ENCODE measurements at places on chromosomes 5 and 9.

GRCh38 chr9:19113964-19114679 is 11.4 kb upstream of the HAUS6 start:
- no peak for DNase-seq

GRCh38 chr5:34923694-34924461 is 5.5 kb upstream of the DNAJC21 start:
- peak; percentile 87 for DNase-seq

GRCh38 chr5:74623006-74623611 is 17.4 kb downstream of the ENC1 start:
- DNase-seq: no peak

GRCh38 chr5:158198636-158199035 is 339.7 kb upstream of the CLINT1 start:
- DNase-seq: no peak

- DNase-seq: peak; percentile 81
Measured at GRCh38 chr5:163439092-163439425, 1.7 kb downstream of the CCNG1 start.

DNA sequence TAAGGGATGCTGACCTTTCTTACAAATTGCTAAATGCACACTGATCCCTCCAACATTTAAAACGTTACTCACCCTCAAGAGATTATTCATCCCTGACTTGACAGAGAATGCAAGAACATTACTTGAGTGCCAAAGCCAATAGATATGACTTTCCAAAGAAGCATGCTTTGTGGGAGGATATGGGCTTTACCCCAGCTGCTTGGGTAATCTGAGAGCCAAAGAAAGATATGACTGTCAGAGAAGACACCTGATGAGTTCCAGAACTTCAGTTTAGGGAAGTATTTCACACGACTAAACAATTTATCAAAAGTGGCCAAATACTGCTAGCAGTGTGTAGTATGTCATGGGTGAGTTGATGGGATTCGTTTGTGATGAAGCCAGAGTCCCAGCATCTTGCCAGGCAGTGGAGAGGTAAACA is 7.4 kb upstream of the SPDL1 start:
- no peak for DNase-seq

DNA sequence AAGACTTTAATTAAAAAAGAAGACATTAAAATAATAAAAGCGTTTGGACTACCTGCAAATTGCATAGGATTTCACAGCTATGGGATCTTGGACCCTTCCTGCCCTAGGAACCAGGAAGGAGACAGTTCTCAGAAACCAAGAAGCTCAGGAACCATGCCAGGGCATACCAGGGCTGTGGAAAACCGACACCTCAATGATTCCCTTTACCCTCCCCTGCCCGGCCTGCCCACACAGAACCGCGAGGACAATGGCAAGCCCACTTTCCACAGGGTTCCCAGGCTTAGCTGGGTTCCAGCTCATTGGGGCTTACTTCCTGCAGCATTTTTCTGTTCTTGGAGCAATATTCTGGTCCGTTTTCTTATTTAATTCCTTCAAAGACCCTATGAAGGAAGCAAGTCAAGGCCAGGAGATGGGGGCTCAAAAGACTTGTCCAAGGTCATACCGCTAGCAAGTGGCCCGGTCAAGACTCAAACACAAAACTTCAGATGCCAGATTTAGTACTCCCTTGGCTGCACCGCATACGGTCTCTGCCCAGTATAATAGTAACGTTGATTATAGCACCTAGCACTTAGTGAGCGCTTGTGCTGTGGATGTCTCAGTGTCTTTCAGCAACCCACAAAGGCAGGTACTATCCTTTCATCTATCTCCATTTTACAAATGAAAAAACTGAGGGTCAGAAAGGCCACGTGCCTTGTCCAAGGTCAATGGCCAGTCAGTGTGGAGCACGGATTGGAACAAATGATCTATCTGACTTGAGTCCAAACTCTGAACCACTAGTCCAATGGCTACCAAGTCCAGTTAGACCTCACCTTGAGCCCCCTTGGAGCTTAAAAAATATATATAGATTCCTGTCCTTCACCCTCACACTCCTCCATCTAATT is 6.8 kb downstream of the FAT2 start:
- DNase-seq: no peak

DNA sequence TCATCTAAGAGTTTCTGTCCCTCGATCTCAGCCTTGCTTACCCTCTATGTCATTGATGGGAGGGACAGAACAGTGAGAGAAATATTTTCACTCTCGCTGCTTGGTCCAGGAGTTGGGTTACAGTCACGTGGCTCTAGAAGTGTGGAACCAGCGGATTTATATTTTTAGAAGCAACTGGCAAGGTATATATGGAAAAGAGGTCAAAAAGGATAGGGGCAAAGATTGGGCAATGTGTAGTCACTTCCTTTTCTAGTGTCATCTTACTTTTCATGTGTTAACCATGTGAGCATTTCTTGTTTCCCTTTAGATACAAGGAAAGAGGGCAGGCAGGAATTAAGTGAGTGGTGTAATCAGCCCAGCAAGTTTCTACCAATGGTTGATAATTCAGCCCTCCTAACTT is 111.5 kb upstream of the ZNF366 start:
- DNase-seq: no peak

GRCh38 chr5:163807781-163808180 is 302.4 kb downstream of the MAT2B start:
- no peak for DNase-seq

- no peak for DNase-seq
Measured at GRCh38 chr9:29449306-29449705, 1876.0 kb upstream of the C9orf72 start.

- no peak for DNase-seq
Measured at GRCh38 chr9:81082221-81082620, 607.1 kb downstream of the TLE1 start.

GRCh38 chr9:7932767-7933166 is 133.2 kb upstream of the DMAC1 start:
- DNase-seq: no peak

DNA sequence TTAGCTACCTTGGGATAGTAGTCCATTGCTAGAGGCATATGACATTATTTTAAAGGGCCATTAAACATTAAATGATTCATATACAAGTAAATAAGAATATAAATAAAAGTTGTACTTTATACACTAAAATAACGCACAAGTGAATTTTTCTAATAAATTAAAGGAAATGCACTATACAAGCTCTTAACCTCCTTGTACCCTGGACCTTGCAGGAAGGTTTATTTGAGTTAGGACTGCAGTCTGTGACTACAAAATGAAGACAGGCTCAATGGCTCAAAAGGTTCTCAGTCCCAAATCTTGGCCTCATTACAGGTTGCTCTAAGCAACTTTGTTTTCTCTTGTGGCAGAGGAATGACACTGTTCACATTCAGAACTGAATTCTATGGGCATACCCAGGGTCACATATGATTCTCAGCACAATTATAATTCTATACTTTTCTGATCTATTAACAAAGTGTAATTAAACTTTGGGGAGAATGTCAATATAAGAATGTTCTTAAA is 34.4 kb downstream of the FEM1C start:
- DNase-seq: no peak

GRCh38 chr5:86626149-86626548 is 8.4 kb downstream of the COX7C start:
- DNase-seq: no peak

DNA sequence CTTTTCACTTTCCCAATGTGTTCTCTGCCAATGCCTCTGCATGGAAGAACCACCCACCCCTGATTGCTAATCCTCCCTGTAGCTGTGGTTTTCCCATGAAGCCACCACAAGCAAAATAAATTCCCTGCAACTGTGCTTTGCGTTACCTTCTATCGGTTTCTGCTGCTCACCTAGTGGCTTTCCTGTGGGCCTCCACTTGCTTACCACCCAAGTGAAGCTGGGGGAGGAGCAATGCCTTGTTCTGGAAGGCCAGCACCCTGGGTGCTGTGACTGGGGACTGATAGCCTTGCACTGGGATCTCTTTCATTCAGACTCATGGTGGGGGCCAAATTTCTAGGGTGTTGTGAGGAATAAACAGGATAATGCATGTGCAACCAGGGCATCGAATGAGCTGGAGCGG is 56.3 kb upstream of the GDNF start:
- no peak for DNase-seq

DNA sequence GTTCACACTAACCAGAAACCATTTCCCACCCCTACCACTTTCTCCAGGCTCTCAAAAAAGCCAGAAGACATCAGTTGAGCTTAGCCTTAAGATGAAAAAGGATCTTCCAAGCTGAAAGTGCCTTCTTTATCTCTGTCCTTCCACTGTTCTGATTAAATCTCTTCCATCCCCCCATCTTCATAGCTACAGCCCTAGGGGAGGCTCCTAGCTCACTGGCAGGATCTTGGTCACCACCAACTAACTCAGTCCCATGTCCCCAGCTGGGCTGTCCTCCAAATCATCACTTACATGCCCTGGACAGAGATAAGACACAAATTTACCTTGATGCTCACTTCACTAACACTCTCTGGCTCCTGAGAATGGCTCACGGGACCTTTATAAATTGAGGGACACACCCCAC is 14.3 kb downstream of the LCP2 start:
- no peak for DNase-seq

DNA sequence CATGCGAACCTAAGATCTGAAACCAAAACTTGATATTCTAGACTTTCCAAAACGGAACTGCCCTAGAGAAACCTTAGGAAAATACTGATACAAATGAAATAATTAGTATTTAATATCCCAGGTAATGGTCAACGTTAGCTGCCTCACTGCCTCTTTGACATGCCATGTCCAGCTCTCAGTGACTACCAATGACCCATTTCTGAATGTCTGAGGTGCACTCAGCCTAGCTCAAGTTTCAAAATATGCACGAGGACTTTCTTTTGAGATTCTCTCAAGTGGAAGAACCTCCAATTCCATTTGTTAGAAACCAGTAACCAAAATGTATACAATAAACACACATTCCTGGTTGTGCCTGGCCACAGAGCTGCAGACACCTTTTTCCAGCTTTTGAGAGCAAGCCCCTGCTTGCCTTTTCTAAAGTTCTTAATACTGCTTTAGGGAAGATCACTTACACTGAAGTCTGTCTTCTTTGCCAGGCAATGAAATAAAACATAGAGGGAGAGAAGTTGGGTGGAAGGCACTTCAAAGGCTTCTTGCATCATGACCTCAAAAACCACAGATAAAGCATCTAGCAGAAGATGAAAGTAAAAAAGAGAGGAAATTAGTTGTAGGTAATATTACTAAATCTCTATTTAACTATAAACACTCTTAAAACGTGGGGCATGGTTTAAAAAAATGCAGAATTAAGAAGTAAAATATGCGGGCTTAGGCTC is 87.9 kb downstream of the MRPS27 start:
- peak; percentile 91 for DNase-seq

GRCh38 chr5:159098603-159099436 is 896 bp downstream of the EBF1 start:
- DNase-seq: peak; percentile 43

DNA sequence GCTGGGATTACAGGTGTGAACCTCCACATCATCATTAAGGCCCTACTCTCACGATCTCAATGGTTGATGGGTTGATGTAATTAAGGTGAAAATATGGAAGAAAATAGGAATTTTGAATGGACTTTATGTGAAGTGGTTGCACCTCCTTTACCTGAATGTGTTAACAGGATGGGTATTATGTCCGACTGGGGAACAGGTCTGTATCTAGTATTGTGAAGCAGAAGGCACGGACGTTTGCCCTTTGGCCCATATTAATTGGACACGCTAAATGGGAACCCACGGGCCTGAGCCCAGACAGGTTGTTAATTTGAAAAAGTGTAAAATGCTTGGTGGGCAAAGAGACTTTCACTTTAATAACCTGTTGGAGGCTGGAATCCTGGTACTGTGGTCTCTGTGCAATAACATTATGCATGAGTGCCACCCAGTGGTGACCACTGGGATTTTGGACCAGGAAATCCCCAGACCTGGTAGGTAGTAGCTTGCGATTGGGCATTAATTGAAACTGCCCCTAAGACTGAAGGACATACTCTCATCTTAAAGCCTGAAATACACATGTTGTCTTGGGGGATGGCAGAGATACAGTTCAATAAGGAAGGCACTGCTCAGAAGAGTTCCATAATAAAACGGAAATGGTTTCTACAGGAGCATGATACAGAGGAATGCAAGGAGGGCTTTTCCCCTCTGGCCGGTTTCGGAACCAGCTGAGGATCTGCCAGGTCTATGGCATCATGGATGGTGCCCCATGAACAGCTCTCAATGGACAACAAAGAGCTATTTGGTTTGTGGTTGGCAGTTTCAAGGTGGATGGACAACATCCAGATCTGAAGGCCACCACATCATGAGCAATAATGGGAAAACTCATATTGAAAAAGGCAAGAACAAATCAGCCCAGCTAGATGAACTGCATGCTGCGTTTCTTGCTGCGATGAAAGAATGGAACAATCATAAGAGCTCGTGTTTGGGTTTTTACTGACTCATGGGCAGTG is 26.2 kb upstream of the BICD2 start:
- peak; percentile 89 for DNase-seq

DNA sequence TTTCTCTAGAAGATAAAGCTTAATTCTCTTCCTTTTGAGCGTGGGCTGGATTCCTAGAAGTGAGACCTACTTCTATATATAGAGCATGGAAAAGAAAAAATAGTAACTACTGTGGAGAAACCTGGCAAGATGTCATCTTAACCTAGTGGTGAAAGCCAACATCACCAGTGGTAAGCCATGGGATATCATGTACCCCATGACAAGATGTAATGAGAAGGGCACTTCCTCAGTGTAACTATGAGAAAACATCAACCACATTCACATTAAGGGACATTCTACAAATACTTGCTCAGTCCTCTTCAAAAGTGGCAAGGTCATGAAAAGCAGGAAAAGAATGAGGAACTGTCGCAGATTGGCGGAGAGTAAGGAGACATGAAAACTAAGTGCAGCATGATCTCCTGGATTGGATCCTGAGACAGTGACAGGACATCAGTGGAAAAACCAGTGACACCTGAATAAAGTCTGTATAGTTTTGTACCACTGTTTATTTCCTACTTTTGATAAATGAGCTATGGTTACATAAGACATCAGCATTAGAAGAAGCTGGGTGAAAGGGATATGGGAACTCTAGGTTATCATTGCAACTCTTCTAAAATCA is 65.4 kb downstream of the PRRC1 start:
- no peak for DNase-seq

DNA sequence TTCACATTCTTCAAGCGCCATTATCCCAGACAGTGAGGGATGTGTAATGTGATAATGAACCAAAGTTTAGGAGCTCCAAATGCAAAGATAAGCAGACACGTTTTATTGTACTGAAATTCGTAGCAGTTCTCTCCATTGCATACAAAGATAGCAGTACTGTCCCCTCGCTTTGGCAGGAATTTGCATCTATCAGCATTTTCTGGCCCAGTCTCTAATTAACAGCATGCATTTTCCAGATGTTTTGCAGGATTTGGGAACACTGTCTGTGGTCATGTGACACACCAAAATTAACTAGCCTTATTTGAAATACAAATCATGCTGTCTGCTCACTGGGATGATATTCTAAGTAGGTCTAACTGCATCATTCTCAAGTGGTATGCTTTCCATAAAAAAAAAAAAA is 235.9 kb upstream of the TRPM3 start:
- DNase-seq: no peak

DNA sequence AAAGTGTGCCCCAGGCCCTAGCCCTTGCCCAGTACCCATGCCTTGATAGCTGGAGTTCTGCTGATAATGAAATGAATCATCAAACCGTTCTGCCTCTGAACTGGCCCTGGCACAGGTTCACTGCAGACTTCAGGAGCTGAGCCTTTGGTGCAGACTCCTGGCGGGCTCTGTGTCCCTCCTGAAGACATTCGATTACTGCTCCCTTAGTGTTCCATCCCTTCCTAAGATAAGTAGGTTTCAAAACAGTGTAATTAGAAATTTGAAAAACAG is 97.2 kb downstream of the MVB12B start:
- peak; percentile 46 for DNase-seq

- no peak for DNase-seq
Measured at GRCh38 chr5:143030349-143030748, 260.2 kb downstream of the ARHGAP26 start.
